C1 segment of cervical spinal cord (tissue), 14 donors: ENCODE measurements at places on chromosomes 11 and 22.

DNA sequence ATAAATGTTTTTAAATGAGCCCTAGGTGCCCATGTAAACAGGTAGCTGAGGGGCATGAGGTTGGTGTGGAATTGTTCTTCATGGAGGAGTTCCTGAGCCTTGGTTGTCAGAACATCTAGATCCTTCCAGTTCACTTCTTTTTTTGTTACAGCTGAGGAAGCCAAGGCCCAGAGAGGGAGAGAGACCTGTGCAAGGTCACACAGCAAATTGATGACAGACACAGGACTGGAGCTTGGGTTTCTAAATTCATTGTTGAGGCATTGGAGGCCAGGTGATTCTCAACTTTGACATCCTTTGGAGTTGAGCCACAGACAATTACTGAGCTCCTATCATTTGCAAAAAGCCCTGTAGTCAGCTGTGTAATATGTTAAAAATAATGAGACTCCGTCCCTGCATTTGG, 73.1 kb upstream of the CRYBB3 start:
- DNase-seq = no peak

- no peak for DNase-seq
These were observed 8.3 kb upstream of the MIEF1 start for GRCh38 chr22:39493759-39494158.

- no peak for DNase-seq
These were observed 140.4 kb downstream of the PARVA start for GRCh38 chr11:12517741-12518140.

DNA sequence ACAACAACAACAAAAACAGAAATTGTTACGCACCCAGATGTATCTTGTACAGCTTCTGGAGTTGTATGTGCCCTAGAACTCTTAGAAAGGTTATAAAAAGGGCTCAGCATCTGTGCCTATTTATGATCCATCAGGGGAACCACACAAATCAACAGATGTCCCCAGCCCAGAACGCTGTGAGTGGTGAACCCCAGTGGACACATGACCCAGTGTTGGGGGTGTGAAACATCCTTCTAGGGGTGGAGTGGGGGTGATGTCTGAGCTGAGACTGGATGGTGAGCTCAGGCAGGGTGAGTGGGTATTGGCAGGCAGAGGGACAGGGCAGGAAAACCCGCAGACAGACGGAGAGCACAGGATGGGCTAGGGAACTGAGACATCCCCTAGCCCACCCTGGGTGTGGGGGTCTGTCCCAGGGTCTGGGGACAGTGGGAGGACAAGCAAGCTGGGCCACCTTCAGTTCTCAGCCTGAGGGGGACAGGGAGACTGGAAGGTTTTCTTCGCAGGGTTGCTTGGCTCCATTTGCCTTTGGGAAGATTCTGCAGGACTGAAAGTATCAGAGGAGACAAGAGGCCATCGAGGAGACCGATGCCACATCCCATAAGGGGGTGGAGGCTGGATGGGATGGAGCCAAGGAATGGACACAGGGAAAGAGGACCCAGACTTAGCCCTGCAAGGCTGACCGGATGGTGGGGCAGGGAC, 5.8 kb upstream of the EMID1 start:
- no peak for DNase-seq

DNA sequence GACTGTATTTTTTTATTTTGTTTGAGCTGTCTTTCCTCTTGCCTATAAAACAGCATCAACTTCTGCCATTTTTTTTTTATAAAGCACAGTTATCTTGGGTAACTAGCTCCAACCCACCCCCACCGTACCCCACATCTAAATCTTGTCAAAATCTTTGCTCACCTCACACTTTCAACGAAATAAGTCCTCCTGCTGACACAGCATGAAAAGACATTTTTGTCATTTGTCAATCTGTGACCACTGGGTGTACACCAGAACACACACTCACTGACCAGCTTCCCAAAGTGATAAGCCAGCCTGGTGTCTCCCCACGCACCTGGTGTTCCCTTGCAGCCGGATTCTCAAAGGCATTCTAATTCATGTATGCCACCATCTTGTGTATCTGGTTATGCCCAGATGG, 1.7 kb upstream of the TECTA start:
- DNase-seq = no peak

GRCh38 chr11:122808478-122808869, 29.8 kb upstream of the CRTAM start:
- DNase-seq = no peak

GRCh38 chr11:97610000-97610399, 1220.2 kb downstream of the JRKL start:
- DNase-seq = no peak

- DNase-seq = no peak
These were observed 123.8 kb downstream of the DDX10 start for GRCh38 chr11:108788565-108789199.

DNA sequence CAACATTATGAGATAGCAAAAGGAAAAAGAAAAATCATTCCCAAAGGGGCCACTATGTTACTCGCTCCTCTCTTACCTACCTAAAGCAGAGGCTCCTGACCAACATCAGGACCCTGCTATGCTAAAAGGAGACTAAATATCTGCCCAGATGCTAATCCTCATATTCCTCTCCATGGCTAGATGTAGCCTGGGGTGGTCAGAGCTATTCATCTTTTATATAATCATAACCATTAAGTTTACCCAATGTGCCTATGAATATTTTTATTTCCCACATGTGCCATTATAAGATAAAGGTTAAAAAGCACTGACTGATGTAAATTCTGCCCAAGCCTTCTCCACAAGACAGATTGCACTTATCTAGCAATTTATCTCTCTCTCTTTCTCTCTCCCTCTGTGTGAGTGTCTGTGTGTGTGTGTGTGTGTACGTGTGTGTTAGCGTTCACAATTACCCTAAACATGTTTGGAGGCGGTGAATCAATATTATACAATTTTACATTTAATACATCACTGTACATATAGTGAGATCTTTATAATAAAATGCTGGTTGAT, 41.2 kb upstream of the ANO5 start:
- DNase-seq = no peak

- no peak for DNase-seq
These were observed 13.5 kb upstream of the EHD1 start for GRCh38 chr11:64891880-64892279.

- DNase-seq = peak; percentile 27
These were observed 79.9 kb upstream of the SYT13 start for GRCh38 chr11:45365961-45366618.

DNA sequence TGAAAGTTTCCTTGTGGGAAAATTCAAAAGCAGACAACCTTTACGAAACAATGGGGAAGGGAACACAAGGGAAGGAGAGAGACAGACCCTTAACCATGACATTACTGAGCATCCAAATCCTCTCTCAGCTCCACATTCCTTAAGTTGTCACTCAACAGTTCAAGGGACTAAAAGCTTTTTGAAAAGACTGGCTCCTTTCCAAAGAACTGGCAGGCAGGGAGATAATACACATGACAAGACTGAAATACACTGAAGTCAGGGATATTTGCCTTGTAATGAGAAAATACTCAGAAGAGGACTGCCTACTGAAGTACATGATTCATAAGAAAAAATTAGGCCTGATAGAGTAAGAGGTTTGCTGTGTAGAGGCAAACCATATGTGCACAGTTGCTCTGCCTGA, 69.1 kb downstream of the SMCO4 start:
- no peak for DNase-seq

- no peak for DNase-seq
These were observed 12.0 kb downstream of the C11orf58 start for GRCh38 chr11:16750417-16750816.

- DNase-seq = no peak
These were observed 371.2 kb downstream of the NELL1 start for GRCh38 chr11:21040630-21041029.

DNA sequence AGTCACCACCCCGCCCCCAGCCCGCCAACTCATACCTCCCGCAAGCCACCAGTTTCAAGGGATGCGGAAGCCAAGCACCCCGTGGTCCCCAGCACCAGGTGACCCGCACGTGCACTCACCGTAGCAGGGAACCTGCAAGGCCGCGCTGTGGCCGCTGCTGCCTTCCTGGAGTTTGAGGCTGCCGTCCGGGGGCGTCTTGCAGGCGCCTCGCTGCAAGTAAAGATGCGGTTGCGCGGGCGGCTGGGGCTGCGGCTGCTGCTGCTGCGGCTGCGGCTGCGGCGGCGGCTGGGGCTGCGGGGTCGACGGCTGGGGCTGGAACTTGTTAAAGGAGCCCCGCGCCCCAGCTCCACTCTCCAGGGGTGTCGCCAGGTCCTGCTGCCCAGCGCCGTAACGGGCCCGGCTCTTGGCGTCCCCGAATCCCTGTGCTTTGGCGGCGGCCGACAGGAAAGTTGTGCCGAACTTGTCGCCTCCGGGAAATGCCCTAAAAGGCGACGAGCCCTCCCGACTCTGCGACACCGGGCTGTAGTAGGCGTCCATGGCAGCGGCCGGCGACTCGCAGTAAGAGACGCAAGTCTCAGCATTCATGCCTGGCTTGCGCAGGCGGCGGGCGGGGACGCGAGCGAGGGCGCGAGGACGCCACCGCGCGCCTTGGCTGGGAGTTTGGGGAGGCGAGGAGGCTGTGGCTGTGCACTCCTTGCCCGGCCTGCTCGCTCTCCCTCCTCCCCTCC, at the start of gene ALX4:
Gene ALX4 (minus strand): TSS at position 662 of the 728 bp plus-strand sequence. CDS start 77 bp downstream, at position 585.
- no peak for DNase-seq

DNA sequence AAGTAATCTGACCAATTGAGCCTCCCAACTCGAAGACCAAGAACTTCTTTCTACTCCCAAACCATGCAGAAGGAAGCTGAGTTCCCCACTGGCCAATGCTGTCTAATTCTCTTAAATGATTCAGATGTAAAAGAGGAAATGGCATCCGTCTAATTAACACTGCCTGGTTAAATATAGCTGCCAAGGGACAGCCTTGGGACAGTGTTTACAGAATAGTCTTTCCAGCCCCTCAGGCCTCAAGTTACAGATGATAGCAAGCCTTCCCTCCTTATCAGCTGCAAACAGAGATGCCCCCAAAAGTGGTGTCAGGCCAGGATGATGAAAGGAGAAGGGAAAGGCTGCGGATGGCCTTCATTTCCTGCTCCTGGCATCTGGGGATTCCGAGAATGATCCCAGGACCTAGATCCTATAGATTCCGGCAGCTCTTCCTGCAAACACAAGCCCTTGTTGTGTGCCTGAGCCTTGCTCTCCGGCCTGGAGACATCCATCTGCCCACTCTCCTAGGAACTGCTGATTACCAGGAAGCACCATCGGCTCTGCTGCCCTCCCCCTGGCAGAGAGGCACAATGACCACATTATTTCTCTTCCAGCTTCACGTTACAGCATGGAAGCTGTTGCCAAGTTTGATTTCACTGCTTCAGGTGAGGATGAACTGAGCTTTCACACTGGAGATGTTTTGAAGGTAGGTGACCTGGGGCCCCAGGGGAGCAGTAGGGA, 13.5 kb upstream of the TMA7B start:
- peak; percentile 40 for DNase-seq
